Caco-2 (cell line): ENCODE measurements at places on chromosomes 11 and 22.

GRCh38 chr11:62652161-62653006 is 718 bp downstream of the INTS5 start:
- no peak for DNase-seq

- DNase-seq, result no peak
These were observed 181.0 kb downstream of the CHST1 start for GRCh38 chr11:45484326-45484883.

- no peak for DNase-seq
These were observed 1.7 kb downstream of the MN1 start for GRCh38 chr22:27799827-27800249.

- DNase-seq, result no peak
These were observed 13.8 kb downstream of the NAA40 start for GRCh38 chr11:63952570-63952969.

- DNase-seq, result no peak
These were observed 1.0 kb downstream of the TMEM151A start for GRCh38 chr11:66292543-66293332.

DNA sequence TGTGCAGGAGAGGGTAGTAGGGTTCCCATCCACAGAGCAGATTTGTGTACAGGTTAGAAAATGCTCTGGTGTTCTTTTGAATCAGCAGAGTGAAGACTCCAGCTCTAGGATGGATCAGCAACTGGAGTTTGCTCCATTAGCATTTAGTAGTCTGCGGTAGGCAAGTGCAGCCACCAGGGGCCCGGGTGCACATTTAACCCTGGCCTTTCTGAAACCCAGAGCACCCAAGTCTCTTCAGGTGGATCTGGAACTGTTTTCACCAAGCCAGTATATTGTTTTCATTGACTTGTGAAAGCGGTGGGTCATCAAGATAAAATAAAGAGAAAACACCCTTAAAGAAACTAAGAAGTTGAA is 100.8 kb upstream of the CLPB start:
- peak; percentile 50 for DNase-seq

GRCh38 chr11:130514316-130514715 is 65.9 kb downstream of the ADAMTS15 start:
- no peak for DNase-seq

- no peak for DNase-seq
These were observed 4.5 kb downstream of the ZMAT5 start for GRCh38 chr22:29762263-29762662.

DNA sequence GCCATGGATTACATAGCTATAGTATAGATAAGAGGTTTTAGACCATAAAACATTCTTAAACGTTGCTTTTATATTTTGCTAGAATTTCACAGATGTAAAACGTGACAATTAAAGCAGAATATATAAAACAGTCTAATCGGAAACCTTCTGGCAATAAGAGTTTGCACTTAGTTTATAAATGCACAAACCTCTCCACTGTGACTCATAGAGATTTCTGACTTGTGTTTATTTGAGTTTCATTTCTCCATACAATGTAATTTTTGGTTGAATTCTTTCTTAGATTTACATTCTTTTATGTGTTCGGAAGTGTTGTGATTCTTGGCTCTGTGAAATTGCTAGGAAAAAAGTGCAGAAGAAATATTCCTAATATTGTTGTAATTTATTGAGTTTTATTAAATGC is 288.7 kb upstream of the CTSC start:
- no peak for DNase-seq
